ENCODE measurements at places on chromosomes 7 and 10. TPM values are rescaled to one million over a fixed set of nuclear protein-coding genes. Genes with fewer than 3 reads are reported as not detected.

The GRM8 gene
- total RNA-seq: 7.8 TPM

GRCh38 chr10:101285519-101286070 is 56.3 kb upstream of the LBX1 start:
- H3K4me3 ChIP-seq: peak overlapping the region; percentile 46
- peaks cover 5% of the 10 kb centered on the region for H3K36me3 ChIP-seq
- DNase-seq: peak; percentile 32
- peaks cover 37% of the 10 kb centered on the region for H3K4me1 ChIP-seq

DNA sequence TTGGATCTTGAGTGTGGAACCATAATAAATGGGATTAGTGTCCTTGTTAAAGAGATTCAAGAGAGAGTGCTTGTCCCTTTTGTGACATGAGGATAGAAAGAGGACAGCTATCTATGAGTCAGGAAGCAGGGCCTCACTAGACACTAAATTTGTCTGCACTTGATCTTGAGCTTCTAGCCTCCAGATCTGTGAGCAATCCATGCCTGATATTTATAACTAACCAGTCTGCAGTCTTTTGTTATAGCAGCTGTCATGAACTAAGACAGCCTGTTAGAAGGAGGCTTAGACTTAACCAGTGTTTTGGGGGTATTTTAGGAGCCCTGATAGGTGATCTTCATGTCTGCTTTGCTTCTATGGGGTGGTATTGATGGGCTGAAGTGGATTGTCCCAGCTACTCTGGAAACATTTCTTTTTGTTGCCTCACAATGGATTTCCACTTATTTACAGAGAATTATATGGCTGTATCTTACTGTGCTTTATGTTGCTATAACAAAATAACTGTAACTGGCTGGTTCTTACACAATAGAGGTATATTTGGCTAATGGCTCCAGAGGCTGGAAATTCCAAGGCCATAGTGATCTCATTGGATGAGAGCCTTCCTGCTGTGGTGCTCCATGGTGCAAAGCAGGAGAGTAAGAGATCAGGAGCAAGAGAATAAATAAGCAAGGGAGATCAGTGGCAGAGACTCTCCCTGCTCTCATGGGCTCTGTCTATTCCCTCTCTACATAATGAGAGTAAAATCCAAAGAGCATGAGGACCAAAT is 23.4 kb upstream of the AKR1C3 start:
- no peak for DNase-seq
- peaks cover 11% of the 10 kb centered on the region for H3K4me1 ChIP-seq
- H3K27ac ChIP-seq: no peak overlapping the region
- no peaks in the 10 kb centered on the region for H3K36me3 ChIP-seq

DNA sequence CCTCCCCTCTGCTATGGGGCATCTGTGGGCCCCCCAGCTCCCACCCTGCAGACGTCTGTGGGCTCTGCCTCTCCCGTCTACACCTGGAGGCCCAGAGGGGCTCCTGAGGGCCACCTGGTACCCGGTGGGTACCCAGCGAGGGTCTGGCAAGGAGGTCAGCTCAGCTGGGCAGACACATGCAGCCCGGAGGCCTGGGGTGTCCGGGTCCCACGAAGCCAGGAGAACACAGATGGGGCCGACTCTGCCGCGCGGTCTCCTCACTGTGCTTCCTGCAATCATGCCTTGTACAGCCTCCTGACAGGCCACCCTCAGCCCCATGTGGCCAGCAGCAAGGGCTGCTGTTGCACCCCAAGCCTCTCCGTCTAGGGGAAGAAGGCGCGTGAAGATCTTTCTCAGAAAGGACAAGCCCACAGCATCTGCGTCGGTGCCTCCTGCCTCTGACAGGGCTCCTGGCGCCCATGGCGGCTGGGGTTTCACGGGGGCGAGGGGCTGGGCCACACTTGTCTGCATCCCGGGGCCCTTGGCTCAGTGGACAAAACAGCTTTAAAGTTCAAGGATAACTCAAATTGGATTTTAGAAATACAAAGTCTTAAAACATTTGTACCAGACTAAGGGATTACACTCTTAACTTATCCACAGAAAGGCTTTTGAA is 391.3 kb downstream of the DNAJB6 start:
- peaks cover 1% of the 10 kb centered on the region for H3K4me1 ChIP-seq
- no peak overlapping the region for H3K27ac ChIP-seq
- peaks cover 6% of the 10 kb centered on the region for H3K27me3 ChIP-seq
- no peak for DNase-seq
- H3K4me3 ChIP-seq: no peak overlapping the region

DNA sequence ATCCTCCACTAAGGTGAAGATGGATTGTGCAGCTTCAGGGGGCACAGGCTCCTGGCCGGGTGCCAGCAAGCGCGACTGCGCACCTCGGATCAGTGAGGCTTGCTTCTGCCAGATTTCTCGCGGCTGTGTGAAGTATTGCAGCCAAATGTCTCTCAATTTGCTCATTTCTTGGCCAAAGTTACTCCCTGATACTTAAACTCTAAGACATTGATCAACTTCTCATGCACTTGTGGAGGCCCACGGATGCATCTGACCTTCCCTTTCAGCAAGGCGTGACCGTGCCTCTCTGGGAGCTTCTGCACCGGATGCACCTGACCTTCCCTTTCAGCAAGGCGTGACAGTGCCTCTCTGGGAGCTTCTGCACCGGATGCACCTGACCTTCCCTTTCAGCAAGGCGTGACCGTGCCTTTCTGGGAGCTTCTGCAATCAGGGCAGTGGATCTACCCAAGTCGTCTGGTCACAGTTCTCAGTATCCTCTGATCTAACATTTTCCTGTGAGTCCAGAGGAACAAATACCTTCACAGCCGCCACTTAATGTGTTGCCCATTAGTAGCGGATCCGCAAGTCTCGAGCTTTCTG is 248.3 kb downstream of the ADARB2 start:
- DNase-seq: no peak
- H3K4me1 ChIP-seq: peaks cover 2% of the 10 kb centered on the region
- H3K27me3 ChIP-seq: no peaks in the 10 kb centered on the region
- no peak overlapping the region for H3K27ac ChIP-seq

The XRCC2 gene
- total RNA-seq: 3.0 TPM

DNA sequence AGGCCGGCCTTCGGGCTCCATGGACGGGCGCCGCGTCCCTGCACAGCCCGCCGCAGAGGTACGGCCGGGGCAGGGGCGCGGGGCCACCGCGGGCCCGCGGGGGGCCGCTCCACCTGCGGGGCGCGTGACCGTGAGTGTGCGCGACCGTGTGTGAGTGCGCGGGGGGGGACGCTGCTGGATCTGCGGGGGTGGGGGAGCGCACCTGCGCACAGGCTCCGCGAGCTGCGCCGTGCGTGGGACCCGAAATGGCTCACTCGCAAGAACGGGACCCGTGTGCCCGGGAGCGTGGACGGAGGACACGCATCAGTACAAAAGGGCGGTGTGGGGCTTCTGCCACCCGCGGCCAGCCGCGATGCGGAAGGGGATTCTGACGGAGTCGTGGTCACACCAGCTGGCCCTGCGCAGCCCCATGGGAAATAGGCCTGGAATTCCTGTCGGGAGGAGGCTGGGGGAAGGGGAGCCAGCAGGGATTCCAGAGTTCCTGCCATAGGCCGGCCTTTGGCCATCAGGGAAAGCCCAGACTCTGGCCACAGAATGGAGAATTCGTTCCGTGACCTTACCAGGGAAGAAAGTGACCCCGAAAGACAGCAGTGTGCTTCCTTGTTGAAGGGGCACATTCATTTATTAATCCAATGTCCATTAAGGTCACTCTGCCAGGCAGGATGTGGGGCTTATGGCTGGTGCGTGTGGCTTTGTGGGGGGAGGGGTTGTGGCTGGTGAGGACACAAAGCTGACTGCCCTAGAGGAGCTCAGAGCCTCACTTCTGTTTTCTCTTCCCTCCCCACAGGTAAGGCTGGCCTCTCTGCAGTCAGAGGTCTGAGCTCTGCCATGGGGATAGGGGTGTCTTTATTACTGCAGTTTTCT is 494 bp downstream of the REPIN1 start:
- H3K27ac ChIP-seq: peak overlapping the region; percentile 99
- DNase-seq: peak; percentile 91
- peak overlapping the region; percentile 96 for H3K4me3 ChIP-seq
- H3K27me3 ChIP-seq: peaks cover 3% of the 10 kb centered on the region
- peaks cover 15% of the 10 kb centered on the region for H3K4me1 ChIP-seq
- H3K36me3 ChIP-seq: no peaks in the 10 kb centered on the region

DNA sequence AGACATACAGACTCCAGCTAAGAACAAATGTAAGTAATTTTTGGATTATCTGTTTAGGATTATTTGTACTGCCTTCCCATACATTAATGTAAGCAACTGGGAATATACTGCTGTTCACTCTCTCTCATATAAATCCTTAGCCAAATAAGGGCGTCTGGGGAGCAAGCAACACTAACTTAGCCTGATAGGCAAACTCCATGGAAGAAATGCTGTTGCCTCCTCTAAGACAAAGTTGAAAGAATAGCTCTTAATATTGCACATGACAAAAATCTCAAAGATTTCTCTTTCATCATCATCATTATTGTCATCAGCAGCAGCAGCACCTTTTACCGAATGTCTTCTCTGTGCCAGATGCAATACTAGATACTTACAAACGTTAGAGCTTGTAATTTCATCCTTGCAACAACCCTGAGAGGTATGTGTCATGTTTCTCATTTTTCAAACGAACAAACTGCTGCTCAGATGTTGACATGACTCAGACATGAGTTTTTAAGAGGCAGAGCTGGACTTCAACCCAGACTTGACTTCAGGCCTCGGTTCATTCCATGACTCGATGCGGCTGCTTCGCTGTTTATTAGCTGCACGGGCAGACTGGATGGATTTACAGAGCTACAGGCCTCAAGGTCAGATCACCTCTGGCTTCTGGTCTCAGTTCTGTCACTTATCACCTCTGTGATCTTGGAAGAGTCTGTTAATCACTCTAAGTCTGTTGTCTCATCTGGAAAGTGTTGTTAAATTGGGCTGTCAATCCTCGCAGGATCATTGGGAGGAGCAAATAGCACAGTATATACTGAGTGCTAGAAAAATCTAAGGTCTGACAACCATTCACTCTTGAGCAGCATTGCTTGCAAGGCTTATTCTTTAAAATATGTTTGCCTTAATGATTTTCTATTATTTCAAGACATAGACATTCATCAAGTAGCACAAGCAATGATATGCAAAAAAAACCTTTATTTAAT is 126.3 kb upstream of the CELF2 start:
- no peak overlapping the region for H3K27ac ChIP-seq
- H3K36me3 ChIP-seq: peaks cover 4% of the 10 kb centered on the region
- DNase-seq: no peak
- no peak overlapping the region for H3K4me3 ChIP-seq
- no peaks in the 10 kb centered on the region for H3K27me3 ChIP-seq
- H3K4me1 ChIP-seq: no peaks in the 10 kb centered on the region

- no peak overlapping the region for H3K27ac ChIP-seq
- peak overlapping the region; percentile 80 for H3K4me3 ChIP-seq
- DNase-seq: no peak
- peaks cover 38% of the 10 kb centered on the region for H3K4me1 ChIP-seq
- H3K27me3 ChIP-seq: peaks cover 2% of the 10 kb centered on the region
- no peaks in the 10 kb centered on the region for H3K36me3 ChIP-seq
Measured at GRCh38 chr7:90710466-90710850, 114.3 kb downstream of the CDK14 start.

- H3K27ac ChIP-seq: no peak overlapping the region
- H3K4me3 ChIP-seq: no peak overlapping the region
- no peaks in the 10 kb centered on the region for H3K36me3 ChIP-seq
- DNase-seq: no peak
Measured at GRCh38 chr10:101358706-101359300, 4.8 kb downstream of the BTRC start.

The BMPER gene
- total RNA-seq: 16.2 TPM

DNA sequence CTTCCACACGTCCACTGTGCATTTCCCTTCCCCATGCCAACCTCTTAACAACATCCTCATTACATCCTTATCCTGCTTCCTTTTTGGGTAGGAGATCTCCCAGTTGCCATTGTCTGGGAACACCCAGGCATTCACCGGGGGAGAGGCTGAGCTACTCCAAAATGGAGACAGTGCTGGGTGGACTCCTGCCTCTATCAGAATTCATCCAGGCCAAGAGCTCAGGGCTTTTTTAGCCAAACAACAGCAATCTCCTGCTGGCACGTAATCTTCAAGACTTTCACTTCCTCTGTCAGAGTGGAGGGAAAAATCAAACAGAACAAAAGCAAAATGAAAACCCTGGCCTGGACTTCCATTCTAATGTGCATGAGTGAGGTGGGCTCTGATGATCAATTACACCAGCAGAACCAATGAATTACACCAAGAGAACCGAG is 245.0 kb downstream of the PRPF18 start:
- no peak for DNase-seq
- no peak overlapping the region for H3K4me3 ChIP-seq
- no peaks in the 10 kb centered on the region for H3K36me3 ChIP-seq
- H3K4me1 ChIP-seq: peaks cover 30% of the 10 kb centered on the region
- peaks cover 5% of the 10 kb centered on the region for H3K27me3 ChIP-seq
- no peak overlapping the region for H3K27ac ChIP-seq

DNA sequence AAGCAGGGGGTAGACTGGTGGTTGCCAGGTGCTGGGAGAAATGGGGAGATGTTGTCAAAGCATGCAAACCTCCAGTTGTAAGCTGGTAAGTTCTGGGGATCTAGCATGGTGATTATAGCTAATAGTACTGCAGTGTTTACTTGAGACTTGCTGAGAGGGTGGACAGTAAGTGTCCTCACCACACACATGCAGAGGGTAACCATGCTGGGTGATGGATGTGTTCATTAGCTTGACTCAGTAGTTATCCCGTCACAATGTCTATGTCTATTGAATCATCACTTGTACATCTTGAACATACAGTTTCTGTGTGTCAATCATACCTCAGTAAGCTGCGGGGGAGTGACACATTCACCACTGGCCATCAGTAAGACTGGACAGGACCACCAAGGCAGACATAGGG is 42.1 kb downstream of the GSDME start:
- DNase-seq: no peak
- H3K27me3 ChIP-seq: peaks cover 8% of the 10 kb centered on the region
- H3K36me3 ChIP-seq: no peaks in the 10 kb centered on the region

The RSPH10B gene
- total RNA-seq: not detected

DNA sequence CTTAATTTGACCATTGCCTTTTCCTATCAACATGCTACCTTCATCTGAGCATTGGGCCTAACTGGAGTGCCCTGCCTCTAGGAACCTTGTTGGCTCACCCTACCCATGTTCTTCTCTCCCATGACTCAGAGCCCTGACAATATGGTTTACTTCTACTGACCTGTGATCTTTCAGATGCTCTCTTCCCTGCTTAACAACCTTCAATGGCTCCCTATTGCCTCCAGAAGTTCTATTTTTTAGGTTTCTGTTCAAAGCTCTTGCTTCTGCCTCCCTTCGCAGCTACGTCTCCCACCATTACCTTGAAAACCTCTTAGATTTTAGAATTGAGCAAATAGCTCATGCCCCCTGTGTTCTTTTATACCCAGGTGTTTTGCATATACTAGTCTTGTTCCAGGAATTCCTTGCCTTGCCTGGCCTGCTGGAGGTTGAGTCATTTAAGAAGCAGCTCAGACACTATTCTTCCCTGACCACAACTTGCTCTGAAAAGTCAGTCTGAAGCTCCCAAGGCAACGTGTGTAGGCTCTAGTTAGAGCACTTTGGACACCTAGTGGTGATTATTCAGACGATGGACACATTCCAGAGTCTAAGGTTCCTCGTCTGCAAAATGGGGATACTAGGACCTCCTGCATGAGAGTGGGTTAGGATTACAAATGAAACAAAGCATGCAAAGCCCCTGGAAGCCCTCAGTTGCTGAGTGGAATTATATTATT is 64.4 kb upstream of the EMX2 start:
- no peak for DNase-seq
- no peak overlapping the region for H3K4me3 ChIP-seq
- H3K4me1 ChIP-seq: no peaks in the 10 kb centered on the region
- no peaks in the 10 kb centered on the region for H3K36me3 ChIP-seq
- peaks cover 6% of the 10 kb centered on the region for H3K27me3 ChIP-seq

All from glutamatergic neuron (in vitro differentiated cells).